ACHN (cell line): ENCODE measurements at places on chromosomes 2 and 18.

DNA sequence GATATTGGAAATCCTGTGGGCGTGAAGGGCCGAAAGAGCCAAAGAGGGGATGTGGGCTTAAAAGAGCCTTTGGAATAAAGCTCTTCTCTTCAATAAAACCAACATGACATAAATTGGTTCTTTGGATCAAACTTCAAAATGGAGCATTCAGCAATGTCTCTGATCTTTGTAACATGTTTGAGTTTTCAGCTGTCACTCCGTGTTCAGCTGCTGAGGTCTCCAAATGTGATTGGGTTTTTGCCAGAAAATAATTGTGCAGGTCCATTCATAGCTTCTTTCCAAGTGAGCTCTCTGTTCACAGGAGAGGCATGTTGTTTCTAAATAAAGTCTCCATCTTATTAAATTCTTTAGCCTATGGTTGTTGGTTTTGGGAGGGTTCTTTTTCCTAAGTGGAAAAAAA is 127.6 kb upstream of the CCDC68 start:
- DNase-seq = no peak

GRCh38 chr2:239022437-239023260 is 174.8 kb downstream of the TWIST2 start:
- no peak for DNase-seq

DNA sequence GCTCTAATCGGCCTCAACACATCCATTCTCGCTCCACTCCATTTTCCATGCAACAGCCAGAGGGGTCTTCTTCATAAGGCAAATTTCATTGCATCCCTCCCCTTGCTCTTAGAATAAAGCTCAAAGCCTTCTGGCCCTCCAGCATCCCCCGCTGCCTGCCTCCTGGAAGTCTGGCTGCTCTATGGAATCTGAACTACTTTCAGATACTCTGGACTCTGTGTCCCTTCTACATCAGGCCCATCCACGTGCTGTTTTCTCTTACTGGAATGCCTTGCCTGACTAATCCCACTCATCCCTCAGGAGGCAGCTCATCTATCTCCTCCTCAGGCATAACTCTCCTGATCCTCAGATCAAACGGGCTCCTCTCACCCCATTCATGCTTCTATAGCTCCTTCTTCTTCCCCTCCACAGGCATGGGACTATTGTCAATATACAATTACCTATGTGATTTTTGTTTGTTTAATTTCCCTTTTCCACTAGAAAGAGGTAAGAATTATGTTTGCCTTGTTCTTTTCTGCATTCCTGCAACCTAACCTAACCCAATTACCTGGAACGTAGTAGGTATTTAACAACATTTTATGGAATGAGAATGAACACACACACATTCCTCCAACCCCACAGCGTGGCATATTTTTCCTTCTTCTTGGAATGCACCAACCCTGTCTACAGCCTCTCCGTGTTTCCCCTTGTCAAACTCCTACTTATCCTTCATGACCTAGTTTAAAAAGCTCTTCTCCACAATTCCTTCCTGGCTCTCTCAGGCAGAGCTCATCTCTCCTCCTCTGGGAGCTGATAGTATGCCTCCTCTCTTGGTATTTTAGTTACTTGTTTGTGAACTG is 49.5 kb downstream of the LBH start:
- DNase-seq = no peak

- DNase-seq = no peak
These were observed 120.2 kb downstream of the MEIS1 start for GRCh38 chr2:66555091-66555490.

DNA sequence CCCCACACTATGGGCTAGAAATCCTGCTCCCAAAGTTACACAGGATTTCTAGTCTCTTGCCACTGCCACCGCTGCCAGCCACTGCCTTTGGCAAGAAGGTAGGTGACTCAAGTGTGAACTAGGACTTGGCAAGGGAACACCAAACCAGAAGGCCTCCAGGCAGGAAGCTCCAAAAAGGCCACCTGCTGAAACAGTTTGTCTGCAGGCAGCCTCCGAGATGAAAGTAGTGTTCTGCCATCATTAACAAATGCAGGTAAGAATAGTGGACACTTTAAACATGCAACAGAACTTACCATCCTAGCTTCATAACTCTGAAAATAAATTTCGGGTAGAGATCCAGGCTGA is 3.9 kb downstream of the ANKRD44 start:
- no peak for DNase-seq

DNA sequence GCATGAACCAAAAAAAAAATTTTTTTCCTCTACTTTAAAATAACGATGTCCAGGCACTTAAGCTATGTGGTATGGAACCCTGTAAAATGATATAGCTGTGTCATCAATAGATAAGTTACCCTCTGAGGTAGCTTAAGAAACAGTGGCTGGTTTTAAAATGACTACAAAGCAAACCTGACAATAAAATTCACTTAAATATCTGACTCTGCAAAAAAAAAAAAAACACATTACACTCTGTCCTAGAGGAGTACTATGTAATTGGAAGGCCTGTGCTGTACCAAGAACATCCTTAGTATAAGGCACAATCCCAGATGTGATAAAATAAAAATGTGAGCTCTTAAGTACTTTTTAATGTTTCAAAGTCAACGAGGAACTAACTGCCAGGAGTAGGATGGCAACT is 322.4 kb downstream of the ALK start:
- no peak for DNase-seq

GRCh38 chr18:10234281-10234680 is 220.2 kb upstream of the APCDD1 start:
- no peak for DNase-seq

- DNase-seq = peak; percentile 29
These were observed 50.0 kb upstream of the ZFP36L2 start for GRCh38 chr2:43276266-43276941.

GRCh38 chr2:33213244-33213643 is 263.2 kb upstream of the RASGRP3 start:
- no peak for DNase-seq

DNA sequence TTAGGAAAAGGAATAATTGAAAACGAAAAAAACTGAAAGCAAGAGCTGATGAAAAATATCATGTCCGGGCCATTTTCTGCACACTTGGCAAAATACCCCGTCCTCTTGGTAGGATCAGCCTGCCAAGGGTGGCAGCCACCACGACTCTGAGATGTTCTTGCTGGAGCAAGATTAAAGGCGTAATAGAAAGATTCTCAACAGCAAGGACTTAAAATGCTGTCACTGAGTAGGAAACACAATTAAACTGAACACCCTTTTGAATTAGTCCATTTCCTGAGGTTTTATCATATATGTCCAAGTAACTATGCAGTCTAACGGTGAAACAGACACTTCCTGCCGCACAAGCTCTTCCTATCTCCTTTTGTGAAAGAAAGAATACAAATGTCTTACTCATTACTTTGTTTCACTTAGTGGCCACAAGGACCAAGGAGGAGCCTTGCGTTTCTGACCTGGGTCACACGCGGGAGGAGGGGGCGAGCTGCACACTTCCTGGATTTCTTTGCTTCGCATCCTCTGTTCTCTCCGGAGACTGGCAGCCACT is 222.7 kb downstream of the PIEZO2 start:
- DNase-seq = no peak

DNA sequence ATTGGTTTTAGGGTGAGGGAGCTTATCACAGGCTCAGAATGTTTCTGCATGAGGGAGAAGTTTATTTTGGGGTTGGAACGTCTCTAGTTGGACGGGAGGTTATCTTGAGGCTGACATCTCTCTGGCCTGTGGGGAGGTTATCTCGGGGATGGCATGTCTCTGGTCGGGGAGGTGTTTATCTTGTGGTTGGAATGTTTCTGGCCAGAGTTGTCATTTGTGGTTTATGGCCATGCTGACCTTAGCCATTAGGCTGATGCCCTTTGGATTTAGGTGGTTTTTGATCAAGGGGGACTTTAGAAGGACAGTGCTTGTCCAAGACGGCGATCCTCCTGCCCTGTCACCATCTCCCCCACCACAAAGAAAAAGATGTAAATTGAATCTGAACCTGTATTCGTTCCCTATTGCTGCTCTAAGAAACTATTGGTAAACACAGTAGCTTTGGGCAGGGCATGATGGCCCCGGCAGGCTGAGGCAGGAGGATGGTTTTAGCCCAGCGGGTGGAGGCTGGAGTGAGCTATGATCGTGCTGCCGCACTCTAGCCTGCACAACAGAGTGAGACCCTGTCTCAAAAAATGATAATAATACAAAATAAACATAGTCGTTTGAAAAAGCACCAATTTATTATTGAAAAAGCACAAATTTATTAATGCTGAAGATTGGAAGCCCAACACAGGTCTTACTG is 17.8 kb upstream of the MPPE1 start:
- DNase-seq = no peak

- peak; percentile 94 for DNase-seq
These were observed 67.8 kb upstream of the EPAS1 start for GRCh38 chr2:46229134-46230063.

GRCh38 chr2:5690718-5691220 is 1.4 kb upstream of the SOX11 start:
- no peak for DNase-seq

DNA sequence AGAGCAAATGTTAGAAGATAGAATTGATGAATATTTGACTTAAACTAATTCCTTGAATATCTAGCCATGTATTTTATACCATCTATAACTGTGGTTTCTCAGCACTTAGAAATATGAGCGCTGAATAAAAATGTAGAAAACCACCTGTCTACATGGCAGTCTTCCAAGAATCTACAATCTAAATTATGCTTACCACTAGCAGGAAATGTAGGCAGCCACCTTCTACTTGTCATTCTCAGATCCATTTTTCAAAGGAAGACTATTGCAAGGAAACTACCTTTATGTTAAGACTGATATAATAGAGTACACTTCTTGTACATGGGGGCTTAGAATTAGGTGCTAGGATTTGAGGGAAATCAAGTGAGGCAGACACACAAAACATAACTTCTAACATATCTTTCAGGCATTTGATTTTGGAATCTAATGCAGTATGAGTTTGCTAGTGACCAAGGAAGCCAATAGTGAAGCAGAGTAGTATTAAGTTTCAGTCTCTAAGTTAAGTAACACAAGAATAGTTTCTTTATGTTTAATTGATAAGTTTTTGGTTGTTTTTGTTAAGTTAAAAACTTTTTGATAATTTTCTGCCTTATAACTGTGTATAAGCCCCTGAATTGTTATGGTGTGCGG is 175.9 kb upstream of the ITGA4 start:
- no peak for DNase-seq

DNA sequence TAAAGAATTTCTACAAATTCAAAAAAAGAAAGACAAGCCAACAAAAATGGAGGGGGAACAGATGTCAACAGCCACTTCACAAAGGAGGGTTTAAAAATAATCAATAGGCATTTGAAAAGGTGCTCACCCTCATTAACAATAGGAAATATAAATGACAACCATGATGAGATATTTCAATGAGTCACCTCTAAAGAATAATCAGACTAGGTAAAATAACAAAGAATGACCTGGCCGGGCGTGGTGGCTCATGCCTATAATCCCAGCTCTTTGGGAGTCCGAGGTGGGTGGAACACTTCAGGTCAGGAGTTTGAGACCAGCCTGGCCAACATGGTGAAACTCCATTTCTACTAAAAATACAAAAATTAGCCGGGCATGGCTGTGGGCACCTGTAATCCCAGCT is 133.6 kb downstream of the KCNE4 start:
- DNase-seq = no peak

DNA sequence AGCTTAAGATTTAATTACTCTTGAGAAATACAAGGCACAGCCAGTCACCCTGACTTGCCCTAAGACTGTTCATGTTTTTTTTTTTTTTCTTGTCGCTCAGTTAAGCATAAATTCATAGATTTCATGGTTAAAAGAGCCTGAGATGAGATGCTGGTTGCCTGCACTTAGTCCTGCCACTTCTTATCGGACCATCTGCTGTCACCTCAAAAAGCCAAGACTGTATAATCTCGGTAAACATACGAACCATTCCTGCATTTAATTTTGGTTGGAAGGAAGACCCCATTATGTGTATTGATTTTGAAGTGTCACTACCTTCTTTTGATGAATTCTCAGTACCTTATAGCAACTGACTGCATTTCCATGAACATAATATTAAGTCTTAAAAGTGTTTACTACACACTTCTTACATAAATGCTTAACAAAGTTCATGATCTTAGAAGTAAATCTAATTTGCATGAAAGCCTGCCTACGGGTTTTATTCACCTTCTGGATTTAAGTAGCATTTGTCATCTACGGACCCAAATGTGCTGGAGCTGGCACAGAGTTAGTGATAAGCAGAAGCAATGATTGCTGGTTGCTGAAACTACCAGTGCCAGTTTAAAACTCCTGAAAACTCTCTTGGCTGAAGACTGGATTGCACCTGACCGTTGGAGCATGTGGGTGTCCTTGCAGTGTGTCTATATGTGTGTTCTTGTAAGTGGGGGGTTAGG is 843.4 kb downstream of the TMEM182 start:
- no peak for DNase-seq

DNA sequence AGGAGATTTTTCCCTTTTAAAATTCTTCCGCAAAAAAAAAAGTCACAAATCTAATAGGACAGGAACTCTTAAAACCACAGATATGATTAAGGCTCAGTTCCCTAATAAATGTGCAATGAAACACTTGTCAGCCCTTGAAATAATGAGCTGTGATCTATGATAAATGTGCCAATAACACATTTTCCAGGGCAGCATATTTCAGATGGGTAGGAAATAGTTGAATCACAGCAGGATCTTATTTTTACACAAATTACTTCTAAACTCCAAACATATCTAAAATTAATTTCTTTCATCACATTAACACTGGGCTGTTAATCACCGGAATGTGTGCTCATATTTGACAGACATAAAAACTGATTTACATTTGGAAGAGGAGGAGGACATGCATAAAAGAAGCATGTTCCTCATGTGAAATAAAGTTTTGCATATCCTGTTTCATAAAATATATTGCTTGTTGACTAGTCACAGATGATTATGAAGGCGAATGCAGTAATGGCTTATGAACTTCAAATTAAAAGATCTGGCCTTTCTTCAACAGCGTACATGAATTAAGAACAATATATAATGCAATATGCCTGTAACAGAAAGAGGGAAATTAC is 281.4 kb downstream of the PAX3 start:
- DNase-seq = no peak

GRCh38 chr2:11071211-11071610 is 84.1 kb upstream of the SLC66A3 start:
- no peak for DNase-seq

DNA sequence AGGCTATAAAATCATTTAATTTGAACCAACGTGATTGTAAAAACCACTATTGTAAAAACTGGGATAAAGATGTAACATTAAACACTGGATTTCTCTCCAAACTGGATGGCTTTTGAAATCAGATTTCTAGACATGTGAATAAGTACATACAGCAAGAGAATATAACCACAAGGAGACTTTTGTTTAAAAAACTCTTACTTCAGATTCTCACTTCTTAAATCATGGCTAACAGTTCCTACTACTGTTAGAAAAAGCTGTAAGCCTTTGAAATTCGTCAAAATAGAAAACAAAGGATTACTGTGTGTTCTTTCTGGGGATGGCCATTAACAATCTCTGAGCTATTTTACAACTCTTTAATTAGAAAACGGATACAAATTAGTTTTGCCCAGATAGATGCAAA is 39.4 kb upstream of the SH3BP4 start:
- no peak for DNase-seq

GRCh38 chr2:116732322-116732721 is 1082.2 kb upstream of the DDX18 start:
- DNase-seq = no peak
